ENCODE measurements at places on chromosomes 3 and 15. TPM values are rescaled to one million over a fixed set of nuclear protein-coding genes. Genes with fewer than 3 reads are reported as not detected.

DNA sequence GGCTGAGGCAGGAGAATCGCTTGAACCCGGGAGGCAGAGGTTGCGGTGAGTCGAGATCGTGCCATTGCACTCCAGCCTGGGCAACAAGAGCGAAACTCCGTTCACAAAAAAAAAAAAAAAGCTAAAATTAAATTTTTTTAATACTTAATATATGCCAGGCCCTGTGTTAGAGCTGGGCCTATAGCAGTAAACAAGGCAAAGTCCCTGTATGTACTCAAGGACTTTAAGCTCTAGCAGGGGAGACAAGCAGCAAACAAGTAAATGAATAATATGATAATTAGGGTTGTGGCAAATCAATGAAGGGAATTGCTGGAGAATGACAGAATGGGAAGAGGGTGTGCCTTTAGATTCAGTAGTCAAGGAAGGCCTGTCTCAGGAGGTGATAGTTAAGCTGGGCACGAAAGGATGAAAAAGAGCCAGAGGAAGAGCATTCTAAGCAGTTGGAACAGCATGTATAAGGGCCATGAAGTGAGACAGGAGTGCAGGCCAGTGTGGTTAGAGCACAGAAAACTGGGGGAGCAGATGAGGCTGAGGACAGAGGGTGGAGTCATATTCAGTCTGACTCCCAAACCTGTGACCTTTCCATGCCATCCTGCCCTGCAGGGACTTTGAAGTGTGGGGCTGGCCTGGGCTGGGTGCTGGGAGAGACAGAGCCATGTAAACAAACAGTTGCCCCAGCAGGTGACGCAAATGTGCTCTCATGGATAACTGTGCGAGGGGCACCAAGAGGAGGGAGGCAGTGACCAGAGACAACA, 6.6 kb upstream of the RAF1 start:
- H3K36me3 ChIP-seq: peaks cover 3% of the 10 kb centered on the region
- DNase-seq: no peak
- H3K4me1 ChIP-seq: no peaks in the 10 kb centered on the region
- H3K4me3 ChIP-seq: no peak overlapping the region

DNA sequence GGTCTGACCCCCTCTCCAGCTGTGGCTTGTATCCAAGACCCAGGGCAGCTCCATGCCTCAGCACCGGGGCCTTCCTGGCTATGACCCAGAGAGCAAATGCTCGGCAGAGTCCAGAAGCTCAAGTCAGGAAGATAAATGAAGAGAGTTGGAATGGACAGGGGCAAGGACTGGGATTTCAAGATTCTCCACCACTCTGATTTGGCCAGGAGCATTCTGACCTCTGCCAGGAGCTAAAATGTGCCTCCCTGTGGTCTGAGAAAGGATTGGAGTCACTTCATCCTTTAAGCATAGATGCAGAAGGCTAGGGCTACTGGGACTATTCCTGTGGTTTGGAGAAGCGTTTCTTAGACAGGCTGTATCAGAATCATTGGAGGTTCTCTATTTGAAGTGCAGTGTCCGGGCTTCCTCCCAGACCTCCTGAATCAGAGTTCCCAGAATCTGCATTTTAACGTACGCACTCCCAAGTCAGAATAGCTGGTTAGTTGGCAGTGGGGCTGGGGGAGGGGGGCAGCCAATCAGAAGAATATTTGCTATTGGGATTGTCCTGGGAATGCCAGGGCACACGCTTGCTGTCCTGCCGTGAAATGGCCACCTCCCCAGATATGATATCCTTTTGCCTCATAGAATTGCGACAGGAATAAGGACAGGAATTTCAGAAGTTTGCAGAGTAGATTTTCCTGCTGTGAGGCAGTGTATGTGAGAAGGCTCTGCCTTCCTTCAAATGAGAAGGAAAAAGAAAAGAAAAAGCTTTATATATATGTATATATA, 57.4 kb downstream of the HRH1 start:
- peaks cover 2% of the 10 kb centered on the region for H3K27me3 ChIP-seq
- no peak for DNase-seq
- peaks cover 6% of the 10 kb centered on the region for H3K4me1 ChIP-seq
- no peak overlapping the region for H3K27ac ChIP-seq

GRCh38 chr3:46094506-46094905, 67.2 kb upstream of the XCR1 start:
- no peaks in the 10 kb centered on the region for H3K27me3 ChIP-seq
- no peak overlapping the region for H3K4me3 ChIP-seq
- H3K27ac ChIP-seq: no peak overlapping the region
- no peaks in the 10 kb centered on the region for H3K36me3 ChIP-seq
- H3K4me1 ChIP-seq: no peaks in the 10 kb centered on the region
- DNase-seq: no peak

GRCh38 chr3:55341502-55342031, 145.5 kb downstream of the WNT5A start:
- H3K4me1 ChIP-seq: peaks cover 12% of the 10 kb centered on the region
- no peak overlapping the region for H3K4me3 ChIP-seq
- H3K27ac ChIP-seq: no peak overlapping the region
- DNase-seq: no peak

GRCh38 chr3:136731274-136731884, 20.8 kb downstream of the STAG1 start:
- H3K27ac ChIP-seq: peak overlapping the region; percentile 28
- no peak for DNase-seq
- peaks cover under 1% of the 10 kb centered on the region for H3K36me3 ChIP-seq
- no peaks in the 10 kb centered on the region for H3K27me3 ChIP-seq

- H3K27me3 ChIP-seq: peaks cover 2% of the 10 kb centered on the region
- H3K4me1 ChIP-seq: peaks cover 5% of the 10 kb centered on the region
- no peak overlapping the region for H3K4me3 ChIP-seq
- no peaks in the 10 kb centered on the region for H3K36me3 ChIP-seq
- DNase-seq: no peak
These were observed 316.4 kb upstream of the CFAP20DC start for GRCh38 chr3:59366218-59366617.

- DNase-seq: no peak
- peaks cover 3% of the 10 kb centered on the region for H3K4me1 ChIP-seq
- no peaks in the 10 kb centered on the region for H3K27me3 ChIP-seq
- H3K36me3 ChIP-seq: peaks cover 39% of the 10 kb centered on the region
These were observed 90.6 kb downstream of the TNFAIP8L3 start for GRCh38 chr15:51004103-51004551.

The ATP13A5 gene
- total RNA-seq: not detected

The CAMK2N2 gene
- total RNA-seq: 0.16 TPM

The SPATA12 gene
- not detected for total RNA-seq

The CYP8B1 gene
- not detected for total RNA-seq

All from mesothelial cell of epicardium (in vitro differentiated cells).